ENCODE measurements at places on chromosomes 16 and 17.

DNA sequence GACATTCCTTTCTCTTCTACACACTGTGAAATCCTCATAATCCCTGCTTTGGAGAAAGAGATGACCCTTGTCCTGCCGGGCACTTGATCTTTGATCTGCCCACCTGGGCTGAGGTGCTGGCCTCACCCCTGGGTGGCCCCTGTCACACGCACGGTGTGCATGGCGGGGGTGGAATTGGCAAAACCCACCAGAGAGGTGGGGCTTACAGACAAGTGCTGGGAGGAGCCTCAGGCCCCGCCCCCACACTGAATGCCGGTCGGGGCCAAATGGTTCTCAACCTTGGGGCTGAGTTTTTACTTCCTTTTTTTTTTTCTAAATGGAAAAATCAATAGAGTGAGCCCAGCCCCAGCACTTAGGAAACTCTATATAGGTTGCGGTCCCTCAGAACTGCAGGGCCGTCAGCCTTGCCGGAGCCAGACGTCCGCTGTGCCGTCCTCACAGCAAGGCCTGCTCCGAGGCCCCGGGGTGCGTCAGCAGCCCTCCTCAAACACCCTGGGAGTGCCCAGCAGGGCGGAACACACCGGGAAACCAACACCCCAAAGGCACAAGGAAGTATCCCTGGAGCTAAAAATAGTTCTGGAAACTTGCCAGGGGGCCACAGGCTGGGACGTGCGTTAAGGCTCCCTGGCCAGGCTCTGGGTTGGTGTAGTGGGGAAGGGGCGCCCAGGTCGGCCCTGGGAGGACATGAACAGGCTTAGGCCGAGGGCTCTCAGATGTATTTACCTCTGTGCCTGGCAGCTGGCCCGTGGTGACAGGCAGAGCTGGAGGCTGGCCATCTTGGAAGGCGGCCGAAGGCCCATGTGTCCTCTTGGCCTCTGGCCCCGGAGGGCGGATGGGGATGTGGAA, 11.0 kb downstream of the GPRC5C start:
- no peak for DNase-seq

GRCh38 chr17:32483451-32484019, 3.3 kb upstream of the CDK5R1 start:
- no peak for DNase-seq

DNA sequence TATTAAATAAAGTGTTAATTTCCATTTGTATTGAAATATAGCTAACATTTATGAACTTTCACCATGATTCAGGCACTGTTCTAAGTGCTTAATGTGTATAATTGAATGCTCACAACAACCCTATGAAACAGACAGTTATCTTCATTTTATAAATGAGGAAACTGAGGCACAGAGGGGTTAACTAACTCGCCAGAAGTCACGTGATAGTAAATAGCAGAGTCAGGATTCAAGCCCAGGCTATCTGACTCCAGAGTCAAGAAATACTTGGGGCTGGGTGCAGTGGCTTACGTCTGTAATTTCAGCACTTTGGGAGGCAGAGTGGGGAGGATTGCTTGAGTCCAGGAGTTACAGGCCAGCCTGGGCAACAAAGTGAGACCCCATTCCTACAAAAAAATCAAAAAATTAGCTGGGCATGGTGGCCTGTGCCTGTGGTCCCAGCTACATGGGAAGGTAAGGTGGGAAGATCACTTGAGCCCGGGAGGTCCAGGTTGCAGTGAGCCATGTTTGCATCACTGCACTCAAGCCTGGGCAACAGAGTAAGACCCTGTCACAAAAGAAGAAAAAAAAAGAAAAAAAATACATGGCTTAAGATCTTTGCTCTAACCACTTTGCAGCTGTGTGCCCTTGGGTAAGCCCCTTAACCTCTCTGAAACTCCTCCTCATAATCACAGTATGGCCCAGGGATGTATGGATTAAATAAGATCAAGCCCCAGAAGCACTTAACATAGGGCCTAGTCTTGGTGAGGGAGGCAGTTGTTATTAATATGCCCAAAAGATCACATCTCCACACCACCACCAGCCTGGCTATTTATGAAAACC, 29.0 kb downstream of the WSB1 start:
- DNase-seq: no peak

- no peak for DNase-seq
These were observed 15.6 kb upstream of the UTP6 start for GRCh38 chr17:31917065-31917529.

GRCh38 chr16:72182976-72183375, 11.0 kb upstream of the PMFBP1 start:
- DNase-seq: no peak

- no peak for DNase-seq
These were observed 13.7 kb upstream of the COL1A1 start for GRCh38 chr17:50214976-50215760.

DNA sequence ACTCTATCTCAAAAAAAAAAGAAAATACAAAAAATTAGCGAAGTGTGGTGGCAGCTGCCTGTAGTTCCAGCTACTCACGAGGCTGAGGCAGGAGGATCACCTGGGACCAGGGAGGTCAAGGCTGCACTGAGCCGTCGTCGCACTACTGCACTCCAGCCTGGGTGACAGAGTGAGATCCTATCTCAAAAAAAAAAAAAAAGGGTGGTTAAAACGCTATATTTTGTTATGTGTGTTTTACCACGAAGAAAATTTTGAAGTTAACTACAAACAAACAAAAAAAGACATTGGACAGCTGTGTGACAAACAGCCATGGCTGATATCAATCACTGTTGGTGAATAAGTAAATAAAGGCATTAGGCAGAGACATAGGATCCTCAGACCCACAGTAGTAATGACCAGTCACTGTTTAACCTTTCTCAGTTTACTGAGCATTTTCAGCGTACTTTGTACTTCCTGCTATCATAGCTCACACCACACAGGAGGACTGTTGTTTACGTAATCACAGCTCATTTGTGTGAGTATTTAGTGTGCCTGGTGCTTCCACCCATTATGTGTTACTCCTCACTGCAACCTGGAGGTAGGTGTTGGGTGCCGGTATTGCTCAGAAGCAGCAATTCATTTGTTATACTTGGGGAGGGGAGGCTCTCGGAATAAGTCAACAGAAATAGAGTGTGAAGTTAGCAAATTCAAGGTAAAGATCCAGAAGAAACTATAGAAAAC, 55.4 kb downstream of the COPRS start:
- no peak for DNase-seq

- DNase-seq: no peak
These were observed 15.7 kb downstream of the ETV4 start for GRCh38 chr17:43530288-43531081.

- DNase-seq: no peak
These were observed 193.7 kb downstream of the C16orf95 start for GRCh38 chr16:87123356-87124001.

GRCh38 chr17:17626151-17626805, 34.8 kb upstream of the PEMT start:
- no peak for DNase-seq

GRCh38 chr17:62605588-62605987, 21.9 kb upstream of the MRC2 start:
- DNase-seq: no peak
